Memory B cell (primary cell): ENCODE measurements at places on chromosomes 11 and 22.

DNA sequence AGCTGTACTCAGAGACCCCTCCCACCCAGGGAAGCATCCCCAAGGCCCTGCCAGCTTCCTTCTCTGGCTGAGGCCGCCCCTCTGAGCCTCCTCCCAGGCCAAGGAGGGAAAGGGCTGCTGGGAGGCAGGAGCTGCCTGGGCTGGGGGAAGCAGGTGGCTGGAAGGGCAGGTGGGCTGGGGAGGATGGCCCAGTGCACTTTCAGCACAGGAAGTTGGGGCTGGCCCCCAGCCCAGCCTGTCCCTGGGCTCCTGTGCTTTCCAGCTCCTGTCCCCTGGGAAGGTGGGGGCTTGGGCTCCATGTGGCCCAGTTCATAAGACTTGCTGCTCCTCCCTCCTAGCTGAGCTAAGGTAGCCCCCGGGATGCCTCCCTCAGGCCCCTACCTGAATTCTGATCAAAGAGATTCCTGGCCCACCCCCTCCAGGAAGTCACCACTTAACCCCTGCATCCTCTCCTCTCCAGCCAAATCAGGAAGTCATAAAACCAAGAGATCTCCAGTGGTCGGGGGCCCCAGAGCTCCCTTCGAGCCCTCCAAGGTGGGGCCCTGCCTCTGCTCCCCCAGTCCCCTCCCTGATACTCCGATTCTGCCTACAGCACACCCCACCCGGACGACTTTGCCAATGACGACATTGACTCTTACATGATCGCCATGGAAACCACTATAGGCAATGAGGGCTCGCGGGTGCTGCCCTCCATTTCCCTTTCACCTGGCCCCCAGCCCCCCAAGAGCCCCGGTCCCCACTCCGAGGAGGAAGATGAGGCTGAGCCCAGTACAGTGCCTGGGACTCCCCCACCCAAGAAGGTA is 4.9 kb downstream of the PPP1CA start:
- H3K4me3 ChIP-seq: no peak overlapping the region
- H3K27me3 ChIP-seq: no peaks in the 10 kb centered on the region
- peaks cover 8% of the 10 kb centered on the region for H3K36me3 ChIP-seq

GRCh38 chr22:41777749-41778425 is 22.6 kb upstream of the CCDC134 start:
- no peak for DNase-seq
- peaks cover 27% of the 10 kb centered on the region for H3K4me1 ChIP-seq
- H3K36me3 ChIP-seq: no peaks in the 10 kb centered on the region
- peak overlapping the region; percentile 64 for H3K27ac ChIP-seq

- peaks cover 36% of the 10 kb centered on the region for H3K36me3 ChIP-seq
- no peak overlapping the region for H3K4me3 ChIP-seq
- no peak for DNase-seq
- peaks cover 1% of the 10 kb centered on the region for H3K4me1 ChIP-seq
- no peaks in the 10 kb centered on the region for H3K27me3 ChIP-seq
- H3K27ac ChIP-seq: no peak overlapping the region
Observed at GRCh38 chr11:11931461-11932055, 76.9 kb downstream of the DKK3 start.

GRCh38 chr11:5288108-5288905 is 13.4 kb downstream of the OR51B4 start:
- H3K27ac ChIP-seq: no peak overlapping the region
- H3K4me3 ChIP-seq: no peak overlapping the region
- H3K36me3 ChIP-seq: no peaks in the 10 kb centered on the region
- peaks cover 5% of the 10 kb centered on the region for H3K27me3 ChIP-seq
- DNase-seq: no peak

- no peaks in the 10 kb centered on the region for H3K4me1 ChIP-seq
- no peak overlapping the region for H3K27ac ChIP-seq
- H3K36me3 ChIP-seq: no peaks in the 10 kb centered on the region
Observed at GRCh38 chr11:94786264-94787126, 18.3 kb downstream of the AMOTL1 start.

DNA sequence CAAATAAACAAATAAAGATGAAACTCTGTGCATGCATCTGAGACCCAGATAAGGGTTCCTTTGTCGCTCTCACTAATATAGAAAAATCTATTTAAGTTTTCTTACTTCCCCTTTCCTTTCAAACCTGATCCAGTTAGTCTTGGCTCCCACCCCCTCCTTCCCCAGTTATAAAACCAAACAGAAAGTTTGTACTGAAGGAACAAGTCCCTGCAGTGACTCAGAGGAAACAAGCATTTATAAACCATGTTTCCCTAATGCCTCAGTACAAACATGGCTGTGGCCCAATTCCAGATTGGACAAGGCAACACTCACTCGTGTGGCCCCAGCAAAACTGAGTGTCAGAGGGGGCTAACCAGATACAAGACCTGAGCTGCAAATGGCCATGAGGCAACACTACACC is 65.5 kb upstream of the ARHGAP20 start:
- H3K27ac ChIP-seq: no peak overlapping the region
- peaks cover 3% of the 10 kb centered on the region for H3K36me3 ChIP-seq
- H3K4me3 ChIP-seq: no peak overlapping the region
- DNase-seq: no peak
- no peaks in the 10 kb centered on the region for H3K27me3 ChIP-seq

DNA sequence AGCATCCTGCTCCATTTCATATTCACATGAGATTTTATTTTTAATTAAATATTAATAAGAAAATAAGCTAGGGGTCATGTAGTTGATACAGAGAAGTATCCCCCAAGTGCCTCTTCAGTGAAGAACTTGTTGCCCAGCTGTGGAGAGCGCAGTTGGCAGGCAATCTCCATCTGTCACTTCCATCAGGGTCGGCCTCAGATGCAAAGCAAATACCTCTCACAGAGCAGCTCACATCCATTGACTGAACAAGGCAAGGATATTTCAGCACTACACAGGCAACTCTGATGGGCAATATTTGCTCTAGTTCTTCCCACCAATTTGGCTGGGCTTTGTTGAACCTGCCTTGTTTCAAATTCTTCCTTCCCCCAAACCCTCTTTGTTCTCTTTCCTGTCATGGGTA is 129.4 kb downstream of the NOX4 start:
- H3K36me3 ChIP-seq: no peaks in the 10 kb centered on the region
- H3K4me1 ChIP-seq: no peaks in the 10 kb centered on the region
- no peak overlapping the region for H3K4me3 ChIP-seq

- peak overlapping the region; percentile 86 for H3K4me3 ChIP-seq
- peak; percentile 76 for DNase-seq
- no peaks in the 10 kb centered on the region for H3K27me3 ChIP-seq
- peaks cover 67% of the 10 kb centered on the region for H3K4me1 ChIP-seq
- peaks cover 34% of the 10 kb centered on the region for H3K36me3 ChIP-seq
Observed at GRCh38 chr11:118895093-118896039, 11.7 kb downstream of the CXCR5 start.

- H3K4me1 ChIP-seq: no peaks in the 10 kb centered on the region
- DNase-seq: no peak
Observed at GRCh38 chr22:28006271-28006670, 87.2 kb upstream of the PITPNB start.

- DNase-seq: no peak
- no peak overlapping the region for H3K4me3 ChIP-seq
- peaks cover 47% of the 10 kb centered on the region for H3K4me1 ChIP-seq
- H3K27me3 ChIP-seq: no peaks in the 10 kb centered on the region
Observed at GRCh38 chr11:111348147-111348546, 30.9 kb downstream of the POU2AF1 start.

GRCh38 chr11:78426845-78427244 is 9.2 kb upstream of the GAB2 start:
- DNase-seq: no peak
- H3K4me1 ChIP-seq: peaks cover 51% of the 10 kb centered on the region
- peak overlapping the region; percentile 79 for H3K4me3 ChIP-seq
- peak overlapping the region; percentile 79 for H3K27ac ChIP-seq

DNA sequence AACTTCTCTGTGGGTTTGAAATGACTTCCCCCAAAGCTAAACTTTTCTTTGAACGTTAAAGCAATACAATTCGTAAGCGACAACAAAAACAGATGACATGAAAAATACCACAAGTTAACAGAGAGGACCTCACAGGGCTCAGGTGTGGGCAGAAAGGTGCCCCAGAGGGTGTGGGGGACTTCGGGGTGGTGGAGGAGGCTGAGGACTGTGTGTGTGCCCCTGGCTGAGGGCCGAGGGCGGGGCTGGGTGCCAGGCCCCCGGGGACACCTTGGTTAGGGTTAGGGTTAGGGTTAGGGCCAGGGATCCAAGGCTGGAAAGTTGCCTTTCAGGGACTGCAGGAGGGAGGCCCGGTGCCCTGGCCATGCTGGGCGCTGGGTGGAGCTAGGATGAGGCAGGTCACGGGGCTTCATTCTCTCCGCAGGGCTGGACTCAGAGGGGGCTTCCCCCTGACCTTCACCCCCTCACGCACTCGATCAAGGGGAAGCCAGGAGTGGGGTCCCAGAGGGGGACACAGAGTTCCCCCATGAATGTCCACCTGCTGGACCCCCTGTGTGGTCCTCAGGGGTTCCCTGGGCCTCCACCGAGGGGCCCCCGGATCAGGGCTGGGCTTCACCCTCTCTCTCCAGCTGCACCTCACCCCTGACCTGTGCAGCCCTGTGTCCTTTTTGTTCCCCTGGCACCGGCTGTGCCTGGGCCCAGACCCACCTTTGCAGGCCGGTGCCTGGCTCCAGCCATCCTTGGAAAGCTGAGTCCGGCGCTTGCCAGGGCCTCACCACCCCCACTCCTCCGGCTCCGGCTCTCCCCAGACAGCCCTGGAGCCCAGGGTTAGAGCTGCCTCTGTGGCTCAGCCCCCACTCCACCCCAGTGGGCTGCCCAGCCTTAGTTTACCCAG is 7.0 kb downstream of the TNNI2 start:
- H3K36me3 ChIP-seq: no peaks in the 10 kb centered on the region
- peak overlapping the region; percentile 53 for H3K27ac ChIP-seq
- DNase-seq: no peak
- H3K4me1 ChIP-seq: peaks cover 64% of the 10 kb centered on the region

- no peak for DNase-seq
- H3K4me3 ChIP-seq: no peak overlapping the region
- peaks cover 4% of the 10 kb centered on the region for H3K27me3 ChIP-seq
- H3K36me3 ChIP-seq: no peaks in the 10 kb centered on the region
- H3K27ac ChIP-seq: no peak overlapping the region
- H3K4me1 ChIP-seq: peaks cover 3% of the 10 kb centered on the region
Observed at GRCh38 chr11:110985547-110985946, 260.0 kb upstream of the POU2AF2 start.

DNA sequence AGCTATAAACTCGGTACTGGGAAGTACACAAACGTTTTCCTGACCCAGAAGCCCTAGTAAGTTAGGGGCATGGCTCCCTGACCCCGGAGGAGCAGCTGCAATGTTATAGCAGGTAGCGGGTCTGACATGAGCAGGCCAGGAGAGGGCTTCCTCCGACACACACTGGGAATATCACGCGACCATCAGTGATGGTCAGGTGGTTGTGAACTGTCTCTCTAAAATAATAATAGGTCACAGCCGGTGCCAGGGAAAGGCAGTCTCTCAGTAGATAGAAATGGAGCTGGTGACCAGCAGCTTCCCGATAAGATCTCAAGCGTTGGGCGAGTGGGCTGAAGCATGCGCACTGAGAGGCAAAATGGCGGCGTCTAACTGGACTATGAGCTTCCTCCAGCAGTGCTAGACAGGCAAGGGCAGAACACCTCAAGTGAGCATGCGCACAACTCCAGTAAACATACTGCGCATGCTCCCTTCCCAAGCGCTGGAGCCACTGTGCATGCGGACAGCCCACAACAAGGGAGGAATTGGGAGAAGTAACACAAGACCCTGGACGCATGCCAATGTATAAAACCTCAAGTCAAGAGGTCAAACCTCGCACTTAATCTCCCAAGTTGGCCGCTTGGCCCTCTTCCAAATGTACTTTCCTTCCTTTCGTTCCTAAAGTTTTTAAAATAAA is 22.3 kb upstream of the TESMIN start:
- H3K4me3 ChIP-seq: no peak overlapping the region
- peaks cover 37% of the 10 kb centered on the region for H3K36me3 ChIP-seq
- H3K27me3 ChIP-seq: no peaks in the 10 kb centered on the region
- DNase-seq: no peak
- H3K27ac ChIP-seq: no peak overlapping the region

DNA sequence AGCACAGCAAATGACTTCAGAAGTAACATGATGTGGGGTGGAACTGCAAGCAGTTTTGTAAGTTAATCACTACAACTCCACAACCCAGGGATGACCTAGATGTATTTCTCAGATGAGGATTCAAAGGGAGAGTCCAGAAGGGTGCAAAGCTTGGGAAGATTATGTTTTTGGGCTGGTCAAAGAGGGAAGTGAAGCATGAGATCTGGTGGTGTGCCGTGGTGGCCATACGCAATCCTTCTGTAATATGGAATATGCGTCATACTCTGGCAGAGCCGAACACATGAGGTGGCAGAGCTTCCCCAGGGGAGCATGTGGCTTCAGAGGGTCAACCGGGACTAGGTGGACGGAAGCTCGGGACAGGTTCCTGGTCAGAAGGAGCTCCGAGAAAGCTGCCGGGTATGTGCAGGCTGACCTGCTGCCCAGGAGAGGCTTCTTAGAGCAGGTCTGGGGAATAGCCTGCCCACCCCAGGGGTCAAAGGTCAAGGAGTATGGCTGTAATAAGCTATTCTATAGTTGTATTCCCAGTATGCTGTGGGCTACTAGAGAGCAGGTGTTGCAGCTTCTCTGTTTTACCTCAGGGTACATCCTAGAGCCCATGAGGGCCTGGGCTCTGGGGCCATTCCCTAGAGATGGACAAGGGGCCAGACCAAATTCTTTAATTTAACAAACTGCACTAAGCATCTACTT is 70.1 kb upstream of the PHOX2A start:
- H3K27me3 ChIP-seq: no peaks in the 10 kb centered on the region
- H3K4me1 ChIP-seq: peaks cover 7% of the 10 kb centered on the region
- DNase-seq: no peak
- H3K4me3 ChIP-seq: no peak overlapping the region

DNA sequence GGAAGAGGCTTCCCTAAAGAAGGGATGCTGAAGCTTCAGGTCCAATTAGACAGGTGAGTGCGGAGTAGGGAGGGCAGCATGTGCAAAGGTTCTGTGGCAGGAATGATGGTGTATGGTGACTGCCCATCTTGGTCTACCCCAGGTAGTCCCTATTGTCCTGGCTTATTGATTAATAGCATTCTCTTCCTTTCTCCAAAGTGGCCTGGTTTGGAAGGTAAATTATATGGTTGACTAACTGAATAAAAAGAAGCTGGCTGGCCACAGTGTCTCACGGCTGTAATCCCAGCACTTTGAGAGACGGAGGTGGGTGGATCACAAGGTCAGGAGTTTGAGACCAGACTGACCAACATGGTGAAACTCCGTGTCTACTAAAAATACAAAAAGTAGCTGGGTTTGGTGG is 230.5 kb downstream of the MIAT start:
- H3K4me1 ChIP-seq: peaks cover 2% of the 10 kb centered on the region
- no peak overlapping the region for H3K4me3 ChIP-seq
- no peak for DNase-seq
- peaks cover 15% of the 10 kb centered on the region for H3K36me3 ChIP-seq
- peaks cover 9% of the 10 kb centered on the region for H3K27me3 ChIP-seq

GRCh38 chr11:111392552-111392951 is 13.5 kb upstream of the POU2AF1 start:
- H3K4me3 ChIP-seq: no peak overlapping the region
- no peak overlapping the region for H3K27ac ChIP-seq
- H3K36me3 ChIP-seq: no peaks in the 10 kb centered on the region
- no peaks in the 10 kb centered on the region for H3K27me3 ChIP-seq
